Left lung (tissue), 14 donors: ENCODE measurements at places on chromosomes 4 and X.
A peak's percentile ranks its signal among the peaks of the same experiment; 100 is the strongest.

DNA sequence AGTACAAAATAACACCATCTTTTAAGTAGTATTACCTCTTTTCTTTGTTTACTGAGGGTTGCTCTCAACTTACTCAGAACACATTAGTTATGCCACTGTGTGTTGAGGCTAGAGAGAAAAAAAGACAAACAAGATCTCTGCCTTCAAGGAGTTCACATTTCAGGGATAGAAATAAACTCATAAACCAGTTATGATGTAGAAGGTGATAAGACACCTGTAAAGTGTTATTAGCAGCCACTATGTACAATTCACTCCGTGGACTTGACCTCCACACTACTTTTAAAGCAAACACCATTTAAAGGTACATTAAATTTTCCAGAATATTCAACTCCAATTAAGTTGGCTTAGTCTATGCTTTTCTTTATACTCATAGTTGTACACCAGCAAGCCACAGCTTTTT lies 278.0 kb downstream of the PDGFC start:
- no peak for DNase-seq

DNA sequence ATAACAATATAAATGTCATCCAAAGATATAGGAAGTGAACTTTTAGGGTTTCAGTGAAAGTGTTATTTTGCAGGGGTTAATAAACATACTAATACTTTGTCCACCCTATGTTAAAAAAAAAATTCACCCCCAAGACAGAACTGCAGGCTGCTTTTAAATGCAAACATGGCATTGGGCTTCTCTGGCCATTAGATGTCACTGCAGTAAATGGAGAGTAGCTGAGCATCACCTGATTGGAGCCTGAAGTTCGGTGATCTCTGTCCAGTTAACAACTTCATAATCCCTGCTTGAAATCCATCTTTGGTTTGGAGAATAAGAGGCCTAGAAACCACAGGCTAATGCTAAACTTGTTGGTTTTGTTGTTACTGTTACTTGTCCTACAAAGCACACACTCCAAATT lies 18.7 kb downstream of the SLC25A43 start:
- DNase-seq, result no peak

DNA sequence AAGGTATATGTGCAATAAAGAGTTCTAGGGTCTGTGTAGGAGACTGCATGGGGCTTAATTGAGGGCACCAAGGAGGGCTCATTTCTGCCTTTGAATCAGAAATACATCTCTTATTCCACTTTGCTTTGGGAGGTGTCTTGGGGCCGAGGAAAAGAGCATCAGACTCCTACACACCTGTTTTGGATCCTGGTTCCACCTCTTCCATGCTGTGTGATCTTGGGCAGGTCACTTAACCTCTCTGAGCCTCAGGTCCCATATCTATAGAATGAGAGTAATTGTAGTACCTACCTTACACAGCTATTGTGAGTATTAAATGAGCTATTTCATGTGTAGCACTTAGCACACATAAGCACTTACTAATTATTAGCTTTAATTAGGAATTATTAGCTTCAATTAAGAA lies 100.6 kb downstream of the RTL5 start:
- no peak for DNase-seq

DNA sequence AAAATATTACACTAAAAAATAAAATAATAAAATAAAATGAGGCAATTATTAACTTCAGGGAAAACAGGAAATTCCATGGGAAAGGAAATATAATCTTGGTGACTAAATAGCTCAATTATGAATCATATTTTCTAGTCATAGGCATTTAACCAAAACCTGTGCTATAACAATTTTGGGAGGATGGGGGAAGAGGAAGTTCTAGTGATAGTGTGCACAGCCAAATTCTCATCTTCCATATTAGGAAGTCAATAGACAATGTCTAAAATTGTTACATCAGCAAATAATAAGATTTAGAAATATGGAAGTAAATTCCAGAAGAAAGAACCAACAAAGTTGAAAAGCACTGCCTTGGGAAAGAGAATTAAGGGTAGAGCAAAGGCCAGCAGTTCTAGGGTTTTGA lies 2.8 kb downstream of the AWAT2 start:
- no peak for DNase-seq

- peak; percentile 63 for DNase-seq
Measured at GRCh38 chrX:130097507-130098209, 12.6 kb downstream of the ELF4 start.

DNA sequence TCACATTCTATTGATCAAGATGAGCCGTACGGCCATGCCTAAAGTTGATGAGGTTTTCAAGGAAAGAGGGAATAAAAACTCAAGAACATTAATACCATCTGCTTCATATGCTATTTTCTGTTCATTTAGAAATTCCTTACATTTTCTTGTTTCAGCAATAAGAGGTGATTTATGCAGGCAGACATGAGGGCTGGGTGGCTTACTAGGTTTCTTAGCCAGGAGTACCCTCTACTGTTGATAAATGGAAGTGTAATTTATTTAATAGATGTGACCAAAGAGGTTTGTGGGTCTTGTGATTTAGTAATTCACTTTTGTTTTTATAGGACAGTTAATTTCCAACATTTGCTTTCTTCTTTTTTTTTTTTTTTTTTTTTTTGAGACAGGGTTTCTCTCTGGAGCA lies 6.4 kb upstream of the SMIM9 start:
- peak; percentile 1 for DNase-seq

- no peak for DNase-seq
Measured at GRCh38 chr4:58658701-58659100, 1548.5 kb upstream of the IGFBP7 start.

DNA sequence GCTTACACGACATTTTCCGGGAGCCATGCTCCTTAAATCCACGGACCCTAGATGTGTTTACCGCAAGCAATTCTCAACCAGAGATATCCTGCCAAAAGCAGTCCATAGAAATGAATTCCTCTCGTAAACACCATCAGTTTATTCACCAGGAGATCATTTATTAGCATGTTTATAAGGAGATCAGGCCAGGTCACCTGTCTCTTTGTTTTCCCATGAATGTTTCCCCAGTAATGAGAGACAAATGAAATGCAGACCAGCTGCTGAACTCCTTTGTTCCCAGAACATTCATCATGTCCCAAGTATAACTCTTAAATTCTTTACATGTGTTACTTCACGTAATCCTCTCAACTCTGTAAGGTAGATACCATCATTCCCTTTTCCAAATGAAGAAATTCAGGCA lies 137.1 kb downstream of the DDX53 start:
- DNase-seq, result no peak

DNA sequence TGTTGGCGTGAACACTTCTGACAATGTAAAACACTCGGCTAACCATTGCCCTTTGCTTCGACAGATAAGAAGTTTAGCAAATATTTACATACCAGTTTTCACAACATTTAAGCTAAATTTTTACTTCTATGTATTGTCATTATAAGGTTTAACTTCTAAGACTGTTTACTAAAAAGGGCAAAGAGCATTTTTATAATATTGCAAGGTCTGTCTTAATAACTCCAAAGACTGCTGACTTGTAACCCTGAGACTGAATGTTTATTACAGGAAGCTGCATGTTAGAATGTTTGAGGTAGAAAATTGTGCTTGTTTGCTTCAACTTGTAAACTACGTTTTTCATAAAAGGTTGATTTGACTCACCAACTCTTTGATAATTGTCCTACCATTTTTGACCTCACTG lies 213.2 kb upstream of the RPS6KA3 start:
- no peak for DNase-seq

GRCh38 chr4:88818631-88819470 lies 121.2 kb upstream of the NAP1L5 start:
- DNase-seq, result no peak
